ENCODE measurements at places on chromosomes 2 and 18.

- DNase-seq: no peak
Measured at GRCh38 chr2:40955635-40956034, 503.7 kb upstream of the SLC8A1 start.

- no peak for DNase-seq
Measured at GRCh38 chr2:188517549-188518215, 226.0 kb downstream of the GULP1 start.

DNA sequence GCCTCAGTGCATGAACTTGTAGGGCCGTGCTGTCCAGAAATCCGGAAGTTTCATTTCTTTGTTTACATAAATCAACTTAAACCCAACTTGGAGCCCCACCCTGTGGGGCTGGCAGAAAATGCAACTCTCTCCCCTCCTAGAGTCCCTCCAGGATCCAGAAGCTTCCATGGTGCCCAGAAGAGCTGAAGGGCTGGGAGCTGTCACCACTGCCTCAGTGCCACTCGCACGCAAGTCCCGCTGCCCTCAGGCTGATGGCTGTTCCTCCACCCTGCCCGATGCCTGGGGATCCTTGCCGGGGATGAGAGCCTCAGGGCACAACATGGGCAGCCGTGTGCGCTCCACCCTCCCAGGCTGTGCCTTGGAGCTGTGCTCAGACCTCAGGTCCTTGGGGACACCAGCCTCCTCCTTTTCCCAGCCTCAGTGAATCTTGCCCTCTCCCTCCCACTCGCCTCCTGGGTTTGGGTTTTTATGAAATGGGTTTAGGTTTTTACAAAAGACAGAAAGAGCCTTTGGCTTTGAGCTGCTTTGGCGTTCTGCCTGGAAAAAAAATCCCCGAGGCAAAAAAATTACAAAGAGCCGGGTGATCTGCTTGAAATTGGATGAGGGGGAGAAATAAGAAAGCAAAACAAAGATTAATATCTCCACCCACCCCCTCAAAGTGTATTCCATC is 155.2 kb downstream of the TWIST2 start:
- DNase-seq: no peak

DNA sequence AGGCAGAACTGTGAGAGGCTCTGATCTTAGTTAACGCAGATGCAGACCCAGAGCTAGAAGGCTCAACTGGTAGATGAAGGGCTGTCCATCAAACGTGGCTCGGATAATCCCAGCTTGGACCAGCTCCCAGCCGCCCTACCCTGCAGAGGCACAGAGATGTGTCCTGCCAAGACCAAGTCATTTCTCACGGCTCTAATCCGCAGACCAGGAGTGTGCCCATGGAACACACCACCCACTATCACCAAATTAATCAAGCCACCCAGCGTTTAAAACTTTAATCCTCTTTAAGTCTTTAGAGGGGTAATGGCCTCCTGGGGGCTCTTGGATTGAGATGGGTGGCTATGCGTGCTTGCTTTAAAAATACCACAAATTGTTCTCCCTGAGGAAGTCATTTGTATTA is 17.5 kb downstream of the LYPD1 start:
- no peak for DNase-seq

Data from bone marrow (tissue), 2 donors.